Skeletal muscle cell (primary cell): ENCODE measurements at places on chromosomes 11 and 22.

GRCh38 chr22:19852177-19852781 lies 2.4 kb downstream of the GNB1L start:
- DNase-seq: no peak

DNA sequence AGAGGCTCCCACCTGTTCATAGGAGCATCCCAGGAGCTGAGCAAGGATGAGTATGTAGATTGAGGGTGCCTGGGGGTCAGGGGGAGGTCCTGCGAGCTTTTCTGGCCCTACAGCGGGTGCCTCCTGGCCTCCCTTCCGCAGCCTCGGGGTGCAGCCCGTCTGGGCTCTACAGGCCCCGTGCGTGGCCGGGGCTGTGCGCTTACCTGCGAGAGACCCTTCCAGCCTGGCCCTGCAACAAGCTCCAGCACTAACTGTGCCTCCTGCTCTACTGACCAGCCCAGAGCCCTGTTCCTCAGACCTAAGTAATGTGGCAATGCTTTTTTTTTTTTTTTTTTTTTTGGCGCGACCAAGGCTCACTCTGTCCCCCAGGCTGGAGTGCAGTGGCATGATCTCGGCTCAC lies 1129.1 kb downstream of the BRD1 start:
- no peak for DNase-seq

- DNase-seq: no peak
Measured at GRCh38 chr22:29215012-29215860, 9.5 kb downstream of the EMID1 start.

DNA sequence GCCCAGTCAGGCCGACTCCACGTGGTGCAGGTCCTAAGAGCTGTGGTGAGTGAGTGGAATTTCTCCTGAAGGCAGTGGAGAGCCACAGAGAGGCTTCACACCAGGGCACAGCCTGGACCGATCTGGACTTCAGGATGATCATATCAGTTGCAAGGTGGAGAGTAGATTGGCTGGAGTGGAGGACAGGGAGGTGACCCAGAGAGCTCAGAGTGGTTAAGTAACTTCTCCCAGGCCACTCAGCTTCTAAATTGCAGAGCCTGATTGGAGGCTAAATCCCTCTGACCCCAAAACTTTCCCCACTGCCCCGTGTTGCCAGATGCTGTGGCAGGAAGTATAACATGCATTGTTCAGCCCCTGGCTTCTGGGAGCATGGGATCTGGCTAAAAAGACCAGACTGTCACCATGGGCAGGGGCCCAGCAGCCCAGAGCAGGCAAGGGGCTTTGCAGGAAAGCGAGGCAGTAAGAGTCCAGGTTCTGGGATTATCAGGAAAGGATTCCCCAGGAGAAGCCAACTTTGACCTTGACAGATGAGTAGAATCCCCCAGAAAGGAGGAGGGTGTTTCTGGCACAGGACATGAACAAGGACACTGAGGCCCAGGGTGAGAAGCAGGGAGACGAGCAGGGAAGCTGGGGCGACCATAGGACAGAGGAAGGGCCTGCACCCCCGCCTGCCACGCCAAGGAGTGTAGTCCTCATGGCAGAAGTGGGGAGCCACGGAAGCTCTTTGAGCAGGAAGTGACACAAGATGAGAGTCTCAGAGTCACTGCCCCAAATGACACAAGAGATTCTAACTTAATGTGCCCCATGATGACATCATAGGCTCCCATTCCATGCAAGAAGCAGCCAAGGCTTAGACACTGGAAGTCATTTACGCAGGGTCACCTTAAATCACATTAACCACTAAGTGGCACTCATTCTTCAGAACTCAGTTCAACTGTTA lies 4.8 kb downstream of the SLC35C1 start:
- no peak for DNase-seq

GRCh38 chr11:126597041-126597440 lies 241.6 kb downstream of the ST3GAL4 start:
- no peak for DNase-seq
